CD4-positive, alpha-beta T cell (primary cell): ENCODE measurements at places on chromosomes 2 and 18.
A peak's percentile ranks its signal among the peaks of the same experiment; 100 is the strongest.

GRCh38 chr2:198375083-198375410 is 570.7 kb downstream of the PLCL1 start:
- no peak for DNase-seq

- DNase-seq = no peak
These were observed 255.3 kb upstream of the FBXO11 start for GRCh38 chr2:48161628-48162027.

DNA sequence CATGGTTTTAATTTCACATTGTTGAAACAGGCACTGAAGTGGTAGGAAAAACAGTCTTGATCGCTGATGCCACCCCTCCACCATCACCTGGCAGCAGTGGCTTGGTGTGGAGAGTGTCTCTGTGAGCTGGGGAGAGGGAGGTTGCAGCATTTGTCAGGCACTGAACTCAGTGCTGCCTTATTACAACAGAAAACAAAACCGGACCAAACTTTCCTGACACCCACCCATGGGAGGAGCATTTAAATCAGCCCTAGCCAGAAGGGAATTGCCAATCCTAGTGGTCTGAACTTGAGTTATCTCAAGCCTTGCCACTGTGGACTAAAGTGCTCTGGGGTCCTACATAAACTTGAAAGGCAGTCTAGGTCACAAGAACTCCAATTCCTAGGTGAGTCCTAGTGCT is 103.0 kb upstream of the LGALSL start:
- no peak for DNase-seq

GRCh38 chr2:204441316-204441715 is 104.0 kb upstream of the PARD3B start:
- no peak for DNase-seq

GRCh38 chr2:55518841-55519165 is 715 bp upstream of the CFAP36 start:
- no peak for DNase-seq

GRCh38 chr2:230268606-230269243 is 43.2 kb downstream of the SP140 start:
- DNase-seq = no peak

DNA sequence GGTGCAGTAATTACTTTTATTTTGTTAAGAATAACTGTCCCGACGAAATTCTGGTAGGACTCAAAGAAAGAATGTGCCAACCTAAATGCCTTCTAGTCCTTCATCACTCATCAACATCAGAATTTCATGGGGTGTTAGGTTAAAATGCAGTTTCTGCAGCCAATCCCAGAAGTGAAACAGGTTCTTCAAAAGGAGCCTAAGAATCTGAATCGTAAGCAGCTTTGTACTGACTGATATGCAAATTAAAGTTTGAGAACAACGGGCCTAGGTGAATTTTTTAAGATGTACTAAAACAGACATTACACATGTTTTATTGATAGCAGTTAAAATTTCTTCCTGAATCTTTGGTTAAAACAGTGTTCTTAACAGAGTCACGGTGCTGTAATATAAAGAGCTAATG is 140.3 kb upstream of the ZC3H15 start:
- no peak for DNase-seq

GRCh38 chr18:23307567-23308295 is 145.4 kb upstream of the RIOK3 start:
- no peak for DNase-seq

- DNase-seq = peak; percentile 42
These were observed 6.1 kb upstream of the LBH start for GRCh38 chr2:30225131-30225762.

- DNase-seq = peak; percentile 51
These were observed 11.4 kb upstream of the ALPI start for GRCh38 chr2:232444409-232445148.

DNA sequence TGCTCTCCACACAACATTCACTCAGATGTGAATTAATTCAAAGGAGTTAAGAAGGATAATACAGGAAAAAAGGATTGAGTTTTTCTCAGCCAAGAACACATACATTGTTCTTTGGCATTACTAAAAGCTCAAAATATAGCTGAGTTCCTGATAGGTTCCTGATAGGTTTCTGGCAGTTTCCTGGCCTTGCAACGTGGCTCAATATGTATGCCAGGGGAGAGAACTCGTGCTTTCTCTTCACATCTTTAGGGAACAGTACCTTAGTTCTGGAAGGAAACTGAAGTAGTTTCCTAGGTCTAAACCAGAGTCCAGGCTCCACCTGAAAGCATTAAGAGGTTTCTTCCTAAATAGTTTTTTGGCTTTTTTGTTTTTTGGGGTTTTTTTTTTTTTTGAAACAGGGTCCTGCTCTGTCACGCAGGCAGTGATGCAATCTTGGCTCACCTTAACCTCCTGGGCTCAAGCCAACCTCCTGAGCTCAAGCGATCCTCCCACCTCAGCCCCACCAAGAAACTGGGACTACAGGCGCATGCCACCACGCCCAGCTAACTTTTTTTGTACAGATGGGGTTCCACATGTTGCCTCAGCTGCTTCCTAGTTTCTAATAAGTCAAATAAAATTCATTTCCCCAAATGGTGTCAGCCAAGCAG is 42.8 kb downstream of the ESCO1 start:
- no peak for DNase-seq

- no peak for DNase-seq
These were observed 171.9 kb upstream of the GATA6 start for GRCh38 chr18:21997207-21998143.

- DNase-seq = no peak
These were observed 83.2 kb upstream of the MGAT5 start for GRCh38 chr2:134170700-134171099.

DNA sequence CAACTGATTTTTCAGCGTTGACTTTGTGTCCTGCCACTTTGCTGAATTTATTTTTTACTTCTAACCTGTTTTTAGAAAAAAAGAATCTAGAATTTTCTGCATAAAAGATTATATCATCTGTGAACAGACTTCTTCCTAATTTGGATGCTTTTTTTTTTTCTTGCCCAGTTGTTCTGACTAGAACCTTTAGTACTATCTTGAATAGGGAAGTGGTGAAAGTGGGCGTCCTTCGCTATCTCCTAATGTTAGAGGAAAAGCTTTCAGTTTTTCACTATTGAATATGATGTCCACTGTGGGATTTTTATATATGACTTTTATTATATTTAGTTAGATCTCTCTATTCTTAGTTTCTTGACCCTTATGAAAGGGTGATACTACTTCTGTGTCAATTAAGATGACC is 25.7 kb upstream of the KCNJ13 start:
- DNase-seq = no peak

DNA sequence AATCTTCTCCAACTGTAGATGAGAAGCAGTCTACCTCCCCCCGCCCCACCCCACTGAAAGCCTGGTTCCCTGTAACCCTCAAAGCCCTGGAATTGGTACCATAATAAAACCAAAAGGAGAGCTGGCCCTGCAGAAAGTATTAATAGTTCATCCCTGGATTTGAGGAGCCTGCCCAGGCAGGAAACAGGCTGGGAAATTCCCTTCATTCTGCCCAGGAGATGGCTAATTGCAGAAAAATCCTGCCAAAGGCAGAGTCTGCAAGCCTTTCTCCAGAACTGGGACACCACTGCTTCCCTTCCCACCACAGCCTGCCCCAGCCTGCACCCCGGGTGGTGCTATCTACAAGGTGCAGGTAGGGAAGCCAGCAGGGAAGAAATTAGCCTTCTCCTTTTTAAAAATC is 16.3 kb downstream of the GKN2 start:
- no peak for DNase-seq
